ENCODE measurements at places on chromosomes 1 and 21.

GRCh38 chr1:147071142-147071541 lies 101.1 kb downstream of the PRKAB2 start:
- no peak for DNase-seq

- DNase-seq = no peak
Measured at GRCh38 chr1:193676996-193677549, 490.7 kb upstream of the B3GALT2 start.

DNA sequence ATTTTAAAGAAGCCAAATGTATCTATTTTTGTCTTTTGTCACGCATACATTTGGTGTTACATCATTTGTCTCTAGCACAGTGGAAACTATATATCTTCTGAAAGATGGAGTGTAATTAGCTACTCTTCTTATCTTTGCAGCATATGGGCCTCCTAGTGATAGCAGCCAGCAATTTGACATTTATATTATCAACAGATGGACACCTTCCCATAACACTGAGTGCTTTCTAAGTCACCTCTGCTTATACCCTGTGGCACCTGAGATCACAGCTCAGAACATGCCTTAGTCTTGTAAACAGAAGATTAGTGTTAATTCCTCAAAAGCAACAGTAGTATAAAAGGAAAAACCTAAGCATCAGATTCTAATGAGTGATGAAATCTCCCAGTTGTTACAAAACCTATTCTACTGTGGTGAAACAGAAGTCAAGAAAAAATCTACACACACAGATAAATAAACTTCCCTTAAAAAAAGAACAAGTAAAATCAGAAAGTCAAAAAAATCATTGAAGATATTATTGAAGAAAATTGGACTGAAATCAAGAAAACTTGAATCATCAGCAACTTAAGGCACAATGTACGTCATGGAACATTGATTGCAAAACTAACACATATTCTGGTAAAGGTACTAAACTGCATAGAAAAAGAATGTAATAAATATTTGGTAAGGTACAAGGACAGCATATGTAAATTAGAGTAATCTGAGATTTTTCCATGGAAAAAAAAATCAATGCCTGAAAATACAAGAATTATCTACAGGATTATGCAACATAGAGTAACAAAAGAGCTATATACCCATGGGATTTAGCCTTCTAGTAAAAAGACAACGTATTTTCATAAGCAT lies 61.7 kb downstream of the KCNT2 start:
- no peak for DNase-seq

DNA sequence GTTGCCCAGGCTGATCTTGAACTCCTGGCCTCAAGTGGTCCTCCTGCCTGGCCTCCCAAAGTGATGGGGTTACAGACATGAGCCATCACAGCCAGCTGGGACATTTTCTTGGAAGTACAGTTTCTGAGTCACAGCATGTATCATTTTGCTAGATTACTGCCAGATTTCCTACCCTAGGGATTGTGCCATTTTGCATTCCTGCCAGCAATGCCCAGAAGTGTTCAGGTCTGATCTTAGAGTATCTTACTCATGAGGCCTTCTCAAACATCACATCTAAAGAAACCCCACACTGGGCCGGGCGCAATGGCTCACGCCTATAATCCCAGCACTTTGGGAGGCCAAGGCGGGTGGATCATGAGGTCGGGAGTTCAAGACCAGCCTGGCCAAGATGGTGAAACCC lies 10.2 kb downstream of the BMP8A start:
- DNase-seq = no peak

DNA sequence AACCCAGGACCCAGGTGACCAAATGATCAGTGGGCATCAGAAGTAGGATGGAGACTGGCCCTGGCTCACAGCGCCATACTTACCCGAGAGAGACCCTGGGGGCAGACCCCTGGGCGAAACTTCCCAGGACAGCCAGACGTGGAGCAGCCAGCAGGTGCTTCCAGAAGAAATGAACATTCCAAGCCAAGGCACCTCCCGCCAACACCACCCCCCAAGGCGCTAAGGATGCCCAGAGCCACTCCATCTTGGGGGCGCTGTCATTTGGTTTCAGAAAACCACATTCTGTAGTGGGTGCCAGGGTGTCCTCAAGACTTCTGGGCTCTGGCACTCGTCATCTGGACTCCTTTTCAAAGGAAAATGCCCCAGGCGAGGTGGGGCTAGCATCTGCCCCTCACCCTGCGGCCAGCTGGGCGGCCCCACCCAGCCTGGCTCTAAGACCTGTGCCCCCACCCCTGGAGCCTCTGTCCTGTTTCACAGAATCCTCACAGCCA lies 98.8 kb downstream of the RIPK4 start:
- no peak for DNase-seq

GRCh38 chr1:240414237-240414636 lies 197.7 kb downstream of the GREM2 start:
- no peak for DNase-seq

GRCh38 chr1:98384461-98385141 lies 276.9 kb upstream of the SNX7 start:
- DNase-seq = no peak

Data from NCI-H1105 (cell line).